ENCODE measurements at places on chromosomes 5 and 9.

- DNase-seq, result no peak
Measured at GRCh38 chr9:75937521-75938258, 47.2 kb downstream of the PCSK5 start.

DNA sequence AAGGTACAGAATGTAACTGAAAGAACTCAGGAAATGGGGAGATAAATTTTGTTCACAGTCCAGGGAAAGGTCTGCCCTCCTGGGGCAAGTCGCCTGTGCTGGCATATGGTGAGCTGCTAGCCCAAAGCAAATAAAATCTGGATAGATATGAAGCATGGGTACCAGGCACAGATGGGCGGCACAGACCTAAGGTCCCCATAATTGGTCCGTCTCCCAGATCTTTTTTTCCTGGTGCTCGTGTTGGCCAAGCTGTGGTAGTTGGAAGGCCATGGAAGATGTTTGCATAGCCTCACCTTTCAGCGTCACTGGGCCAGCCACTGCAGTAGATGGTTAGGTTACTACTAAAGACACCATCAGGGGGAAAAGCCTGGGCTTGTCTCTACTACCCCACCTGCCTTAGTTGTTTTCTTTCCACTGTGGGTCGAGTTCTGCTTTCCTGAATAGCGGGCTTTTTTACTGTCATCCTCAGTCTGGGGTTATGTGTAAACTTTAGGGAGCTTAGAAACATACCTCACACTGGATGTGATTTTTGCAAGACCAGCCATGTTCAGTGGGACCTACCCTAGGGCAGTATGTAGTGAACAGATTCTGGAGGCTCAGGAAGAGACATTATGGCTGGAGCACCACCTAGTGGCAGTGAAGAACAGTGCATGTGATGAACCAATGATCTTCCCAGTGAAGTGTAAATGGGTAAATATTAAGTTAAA is 24.2 kb upstream of the GLRX start:
- peak; percentile 32 for DNase-seq

DNA sequence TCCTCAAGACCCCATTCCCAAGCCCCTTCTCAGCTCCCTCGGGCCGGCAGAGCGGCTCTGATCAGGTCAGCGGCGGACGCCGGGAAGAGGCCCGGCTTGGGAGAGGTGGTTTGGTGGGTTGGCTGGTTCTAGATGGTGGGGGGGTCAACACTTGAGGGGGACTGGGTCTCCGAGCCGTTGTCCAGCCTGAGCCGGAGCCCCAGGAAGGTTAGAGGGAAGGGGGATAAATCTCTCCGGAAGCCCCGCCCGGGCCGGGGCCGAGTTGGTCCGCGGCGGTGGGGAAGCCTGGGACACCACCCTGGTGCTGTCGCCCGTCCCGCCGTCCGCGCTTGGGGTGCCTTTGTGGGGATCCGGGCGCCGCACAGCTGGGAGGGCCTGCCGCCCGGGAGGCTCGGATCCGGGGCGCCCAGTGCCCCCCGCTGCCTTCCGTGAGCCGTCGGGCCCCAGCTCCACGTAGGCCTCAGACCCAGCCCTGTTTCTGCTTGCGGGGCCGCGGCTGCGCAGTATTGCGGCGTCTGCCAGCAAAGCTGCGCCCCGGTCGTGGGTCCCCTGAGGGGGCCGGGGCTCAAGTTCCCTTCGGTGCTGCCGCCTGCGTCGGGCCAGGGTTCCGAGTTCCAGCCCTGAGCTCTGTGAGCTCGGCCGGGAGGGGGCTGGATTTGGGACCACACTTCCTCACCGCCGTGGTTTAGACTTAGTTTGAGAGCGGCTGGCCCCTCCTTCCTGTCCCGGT is 542 bp upstream of the TRIM52 start:
- peak; percentile 78 for DNase-seq

DNA sequence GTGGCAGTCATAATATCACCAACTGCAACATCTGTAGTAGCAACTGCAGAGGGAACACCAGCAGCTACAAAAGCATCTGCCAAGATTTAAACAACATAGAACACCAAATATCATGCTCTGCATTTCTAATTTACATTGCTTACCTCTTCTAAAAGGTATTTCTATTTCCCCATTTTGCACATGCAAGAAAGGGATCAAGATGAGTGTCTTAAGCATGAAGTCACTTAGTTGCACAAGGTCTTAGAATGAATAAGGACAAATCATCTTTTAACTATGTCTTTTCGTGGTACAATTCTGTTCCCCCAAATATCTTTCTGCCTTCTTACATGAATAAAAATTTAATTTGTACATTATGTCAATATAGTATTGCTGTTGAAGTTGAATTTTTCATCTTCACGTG is 1746.4 kb downstream of the EFNA5 start:
- DNase-seq, result no peak

DNA sequence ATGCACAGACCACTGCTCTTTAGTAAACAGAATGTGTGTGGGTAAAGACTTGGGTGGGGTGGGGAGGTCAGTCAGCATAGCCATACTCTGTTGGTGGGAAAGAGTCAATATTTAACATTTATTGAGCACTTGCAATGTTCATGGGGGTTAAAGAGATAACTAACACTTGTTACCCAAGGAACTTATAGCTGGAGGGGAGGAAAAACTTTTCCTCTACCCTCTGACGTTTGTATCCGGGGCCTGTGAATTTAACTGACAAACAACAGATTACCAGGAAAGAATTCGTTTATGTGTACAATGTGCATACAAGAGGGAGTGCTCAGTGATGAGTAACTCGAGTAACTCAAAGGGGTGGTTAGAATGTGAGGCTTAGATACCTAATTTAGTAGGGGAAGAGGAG is 6.8 kb upstream of the CLINT1 start:
- DNase-seq, result no peak

- no peak for DNase-seq
Measured at GRCh38 chr9:128903871-128904620, 16.7 kb upstream of the PHYHD1 start.

- no peak for DNase-seq
Measured at GRCh38 chr9:136644343-136644592, 18.4 kb upstream of the EGFL7 start.

- DNase-seq, result no peak
Measured at GRCh38 chr5:168648576-168648975, 69.4 kb upstream of the PANK3 start.

GRCh38 chr5:68002836-68003235 is 212.7 kb upstream of the PIK3R1 start:
- no peak for DNase-seq

DNA sequence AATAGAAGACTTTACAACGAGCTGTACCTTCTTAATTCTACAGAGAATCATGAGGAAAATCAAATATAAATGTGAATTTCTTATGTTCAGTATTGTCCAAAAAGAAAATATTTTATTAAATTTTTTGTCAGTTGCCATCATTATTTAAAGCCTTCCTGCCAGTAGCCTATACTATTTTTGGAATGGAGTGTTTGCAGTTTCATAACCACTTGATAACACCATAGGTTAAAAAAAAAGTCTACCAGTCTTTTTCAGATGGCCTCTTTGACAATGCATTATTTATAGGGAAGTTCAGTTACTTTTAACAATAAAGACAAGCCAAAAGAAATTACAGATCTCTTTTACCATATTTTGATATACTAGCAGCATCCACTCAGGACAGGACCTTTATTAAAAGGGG is 80.3 kb upstream of the CCDC152 start:
- no peak for DNase-seq

GRCh38 chr5:135269931-135270421 is 129.1 kb downstream of the MACROH2A1 start:
- no peak for DNase-seq

- no peak for DNase-seq
Measured at GRCh38 chr5:76794871-76795270, 24.0 kb upstream of the F2RL1 start.

- no peak for DNase-seq
Measured at GRCh38 chr9:124008694-124009530, 2.7 kb upstream of the LHX2 start.

DNA sequence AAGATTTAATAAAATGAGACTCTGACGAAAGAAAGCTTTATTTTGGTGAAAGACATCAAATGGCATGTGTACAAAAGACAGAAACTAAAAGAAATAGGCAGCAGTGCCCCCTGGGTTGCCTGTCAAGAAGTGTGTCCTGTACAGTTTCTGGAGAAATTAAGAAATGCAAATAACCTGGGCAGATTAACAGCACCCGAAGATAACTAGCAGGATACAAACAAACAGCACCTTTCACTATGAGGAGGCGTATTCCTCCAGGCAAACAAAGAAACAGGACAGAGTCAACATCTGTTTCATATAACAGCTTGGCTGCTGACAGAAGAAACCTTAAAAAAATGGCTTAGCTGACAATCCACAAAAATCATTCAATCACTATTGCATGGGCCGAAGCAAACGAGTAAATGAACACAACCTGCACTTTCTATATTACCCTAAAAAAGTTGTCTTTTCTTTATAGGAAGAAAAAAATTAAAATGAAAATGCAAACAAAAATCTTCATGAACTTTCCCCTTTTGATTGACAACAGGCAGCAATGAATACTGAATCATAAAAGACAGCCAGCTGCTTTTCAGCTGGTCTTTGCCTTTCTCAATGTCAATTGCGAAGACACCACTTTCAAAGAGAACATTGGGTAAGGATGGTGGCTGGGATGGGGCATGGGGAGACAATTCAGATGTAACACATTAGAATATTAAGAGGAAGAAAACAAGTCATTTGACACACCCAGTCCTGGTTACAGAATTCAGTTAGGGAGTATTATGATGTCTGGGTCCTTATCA is 162.1 kb downstream of the ARL15 start:
- DNase-seq, result no peak

DNA sequence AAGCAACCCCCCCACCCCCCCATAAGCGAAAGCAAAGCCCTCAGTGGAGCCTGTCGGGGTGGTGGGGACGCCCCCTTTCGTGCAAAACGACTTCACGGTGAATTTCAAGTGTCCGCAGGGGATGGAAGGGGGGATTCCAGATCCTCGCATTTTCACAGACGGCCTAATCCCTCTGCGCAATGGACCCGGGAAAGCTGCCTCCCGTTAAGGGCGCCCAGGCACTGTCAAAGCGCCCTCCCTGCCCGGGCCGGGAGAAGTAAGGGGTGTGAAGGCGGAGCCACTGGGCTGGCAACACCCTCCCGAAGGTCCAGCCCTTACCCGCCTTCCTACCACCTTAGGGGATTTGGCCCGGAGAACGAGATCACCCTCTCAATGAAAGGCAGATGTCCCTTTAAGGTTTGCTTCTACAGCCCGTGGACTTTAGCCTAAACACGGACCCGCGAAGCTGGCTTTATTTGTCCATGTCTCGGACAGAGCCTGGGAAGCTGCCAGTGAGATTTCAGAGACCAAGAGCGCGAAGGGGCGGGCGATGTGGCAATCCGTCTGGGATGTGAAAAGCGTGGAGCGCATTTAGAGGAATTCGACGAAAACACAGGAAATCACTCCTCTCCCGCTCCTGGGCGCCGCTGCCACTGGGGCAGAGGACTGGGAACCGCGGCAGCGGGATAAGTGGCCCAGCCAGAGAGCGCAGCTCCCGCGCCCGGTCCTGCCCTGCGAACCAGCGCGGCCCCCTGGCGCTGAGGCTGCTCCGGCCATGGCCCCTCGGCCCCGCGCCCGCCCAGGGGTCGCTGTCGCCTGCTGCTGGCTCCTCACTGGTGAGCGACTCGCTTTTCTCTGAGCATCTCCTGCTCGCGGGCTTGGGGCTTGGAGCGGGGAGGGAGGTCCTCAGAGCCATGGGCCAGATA is at the start of the genes ITGA1 and PELO:
TSS of gene ITGA1 (plus strand) at position 317 of the 905 bp plus-strand sequence. CDS start at position 755, 438 bp downstream.
TSS of gene PELO (plus strand) at position 317 of the 905 bp plus-strand sequence. CDS start 12,479 bp downstream, outside the sequence.
- DNase-seq, result peak; percentile 65

DNA sequence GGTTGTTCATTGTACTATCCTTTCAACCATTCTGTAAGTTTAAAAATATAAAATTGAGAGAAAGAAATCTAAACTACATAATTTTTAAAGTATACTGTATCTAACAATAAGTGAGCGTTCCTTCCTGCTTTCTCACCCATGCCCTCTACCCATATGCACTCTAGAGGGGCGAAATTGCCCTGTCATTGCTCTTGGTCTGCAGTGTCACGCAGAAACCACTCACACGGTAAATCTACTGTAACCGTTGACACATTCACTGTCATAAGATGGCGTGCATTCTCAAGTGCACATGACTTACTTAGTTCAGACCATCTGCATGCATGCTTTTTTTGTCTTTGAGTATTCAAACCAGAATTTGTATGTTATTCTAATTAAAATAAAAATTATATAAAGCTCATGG is 55.7 kb upstream of the NIPBL start:
- DNase-seq, result no peak

DNA sequence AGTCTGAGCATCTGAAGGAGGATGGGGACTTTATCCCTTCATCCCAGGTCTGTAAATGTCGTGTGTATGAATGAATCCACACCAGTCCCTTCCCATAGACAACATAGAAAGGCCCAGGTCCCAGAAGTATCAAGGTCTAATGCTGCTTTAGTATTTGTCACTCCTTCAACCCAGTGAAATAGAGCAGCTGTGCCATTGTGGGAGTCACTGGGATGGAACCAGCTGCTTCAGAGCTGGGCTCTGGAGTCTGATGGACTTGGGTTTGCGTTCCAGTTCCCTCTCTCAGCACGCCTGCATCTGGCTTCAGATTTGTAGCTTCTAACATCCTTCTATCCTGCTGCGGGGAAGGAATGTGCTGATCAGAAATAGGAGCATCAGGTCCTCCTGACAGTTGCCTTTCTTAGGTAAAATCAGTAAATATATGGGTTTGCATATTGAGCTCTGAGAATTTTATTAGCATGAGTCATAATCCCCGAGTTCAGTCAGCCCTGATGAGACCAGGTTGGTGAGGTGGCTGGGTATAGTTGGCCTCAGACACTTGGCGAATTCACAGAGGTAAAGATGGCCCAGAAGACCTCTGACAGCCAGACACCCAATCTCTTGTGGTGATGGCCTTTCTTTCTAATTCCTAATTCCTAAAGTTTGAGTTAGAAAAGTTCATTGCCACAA is 10.1 kb downstream of the ACO1 start:
- DNase-seq, result no peak

- DNase-seq, result no peak
Measured at GRCh38 chr9:5714501-5715401, 85.8 kb downstream of the RIC1 start.

DNA sequence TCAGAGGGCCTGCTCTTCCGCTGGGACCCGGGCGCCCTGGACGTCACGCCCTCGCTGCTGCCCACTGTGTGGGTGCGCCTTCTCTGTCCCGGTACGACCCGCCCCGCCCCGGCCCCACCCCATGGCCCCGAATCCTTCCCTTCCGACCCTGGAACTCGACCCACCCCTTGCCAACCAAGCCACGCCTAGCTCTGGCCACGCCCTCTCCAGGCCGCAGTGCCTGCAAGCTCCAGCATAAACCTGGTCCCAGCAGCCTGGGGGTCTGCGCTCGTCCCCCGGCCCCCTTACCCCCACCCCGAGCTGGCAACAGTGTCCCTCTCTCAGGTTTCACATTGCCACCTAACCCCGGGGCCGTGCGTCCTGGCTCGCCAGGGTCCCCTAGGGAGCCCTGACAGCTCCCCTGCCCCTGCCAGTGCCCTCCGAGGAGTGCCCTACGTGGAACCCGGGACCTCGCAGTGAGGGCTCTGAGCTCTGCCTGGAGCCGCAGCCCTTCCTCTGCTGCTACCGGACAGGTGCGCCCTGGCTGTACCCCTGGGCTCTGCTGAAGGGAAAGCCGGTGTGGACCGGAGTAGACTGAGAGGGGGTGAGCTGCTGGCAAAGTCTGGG is 3.4 kb downstream of the ADGRD2 start:
- DNase-seq, result no peak

GRCh38 chr9:35313916-35314315 is 152.1 kb downstream of the UNC13B start:
- DNase-seq, result no peak

GRCh38 chr9:121371495-121372061 is 1.5 kb upstream of the STOM start:
- DNase-seq, result no peak

All from CD8-positive, alpha-beta T cell (primary cell).